ENCODE measurements at places on chromosomes 11 and 22.

GRCh38 chr22:31044262-31044861 lies 36.8 kb upstream of the SMTN start:
- no peak for DNase-seq

DNA sequence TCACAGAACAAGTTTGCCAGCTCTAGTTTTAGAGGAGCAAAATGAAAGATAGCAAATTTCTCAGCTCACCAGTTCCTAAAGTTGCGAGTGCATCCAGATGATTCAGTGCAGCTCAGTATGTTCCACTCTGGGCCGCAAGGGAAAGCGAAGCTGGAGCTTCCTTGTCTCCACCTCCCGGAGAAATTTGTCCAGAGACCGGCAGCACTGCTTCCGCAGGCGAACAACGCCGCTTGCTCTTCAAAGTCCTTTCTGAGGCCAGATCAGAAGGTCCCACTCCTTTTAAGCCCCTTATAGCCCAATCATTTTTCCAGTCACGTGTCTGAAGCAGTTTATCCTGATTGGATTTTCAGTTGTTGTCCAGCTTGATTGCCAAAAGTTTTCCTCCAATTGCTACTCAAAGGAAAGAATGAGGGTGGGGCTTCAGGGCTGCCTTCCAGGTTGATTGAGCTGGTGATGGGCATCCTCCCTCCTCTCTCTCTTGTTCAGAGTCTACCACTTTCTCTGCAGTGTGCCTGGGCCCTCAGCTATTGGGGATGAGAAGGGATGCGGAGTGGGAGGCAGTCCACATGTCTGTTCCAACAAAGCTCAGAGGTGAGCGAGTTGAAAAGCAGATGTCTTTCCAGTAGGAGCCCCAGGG lies at the start of gene ZNF280A:
TSS of gene ZNF280A (minus strand) at position 251 of the 637 bp plus-strand sequence. CDS start 4,640 bp downstream, outside the sequence.
- no peak for DNase-seq

DNA sequence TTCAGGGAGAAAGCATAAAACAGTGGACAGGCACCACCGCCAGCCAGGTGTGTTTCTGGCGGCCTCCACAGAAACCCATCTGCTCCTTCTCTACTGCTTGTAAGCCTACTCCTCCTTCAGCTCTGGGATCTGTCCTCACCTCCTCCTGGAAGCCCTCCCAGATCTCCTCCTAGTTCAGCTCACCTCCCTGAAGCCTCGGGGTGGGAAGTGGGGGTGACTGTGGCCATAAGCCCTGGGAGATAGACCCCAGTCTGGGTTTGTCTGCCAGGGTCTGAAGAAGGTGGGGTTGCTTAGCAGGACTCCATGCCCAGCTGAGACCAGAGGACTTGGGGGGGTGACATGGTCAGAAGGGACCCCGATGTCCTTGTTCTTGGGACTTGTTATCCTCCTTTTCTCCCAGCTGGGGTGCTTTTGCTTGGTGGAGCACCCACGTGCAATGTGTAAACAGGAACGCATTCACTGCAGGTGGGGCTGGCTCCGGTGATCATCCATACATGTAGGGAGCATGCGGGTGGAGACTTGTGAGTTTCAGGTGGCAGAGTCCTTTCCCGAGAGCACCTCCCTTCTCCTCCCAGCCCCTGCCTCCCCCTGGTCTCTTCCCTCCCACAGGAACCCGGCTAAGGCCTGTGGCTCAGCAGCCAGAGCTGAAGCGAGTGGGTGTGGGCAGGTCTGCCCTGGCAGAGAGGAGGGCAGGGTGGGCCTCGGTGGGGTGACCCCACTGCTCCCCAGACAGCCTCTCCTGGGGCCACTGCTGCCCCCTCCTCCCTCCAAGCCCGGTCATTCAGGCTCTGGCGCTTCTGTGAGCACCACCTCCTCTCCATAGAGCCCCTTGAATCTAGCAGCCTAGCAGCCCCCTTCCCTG lies 25.9 kb downstream of the MRGPRG start:
- DNase-seq = no peak

- DNase-seq = no peak
Observed at GRCh38 chr11:33187998-33188722, 26.9 kb upstream of the CSTF3 start.

- no peak for DNase-seq
Observed at GRCh38 chr11:78684377-78684776, 109.7 kb upstream of the NARS2 start.

DNA sequence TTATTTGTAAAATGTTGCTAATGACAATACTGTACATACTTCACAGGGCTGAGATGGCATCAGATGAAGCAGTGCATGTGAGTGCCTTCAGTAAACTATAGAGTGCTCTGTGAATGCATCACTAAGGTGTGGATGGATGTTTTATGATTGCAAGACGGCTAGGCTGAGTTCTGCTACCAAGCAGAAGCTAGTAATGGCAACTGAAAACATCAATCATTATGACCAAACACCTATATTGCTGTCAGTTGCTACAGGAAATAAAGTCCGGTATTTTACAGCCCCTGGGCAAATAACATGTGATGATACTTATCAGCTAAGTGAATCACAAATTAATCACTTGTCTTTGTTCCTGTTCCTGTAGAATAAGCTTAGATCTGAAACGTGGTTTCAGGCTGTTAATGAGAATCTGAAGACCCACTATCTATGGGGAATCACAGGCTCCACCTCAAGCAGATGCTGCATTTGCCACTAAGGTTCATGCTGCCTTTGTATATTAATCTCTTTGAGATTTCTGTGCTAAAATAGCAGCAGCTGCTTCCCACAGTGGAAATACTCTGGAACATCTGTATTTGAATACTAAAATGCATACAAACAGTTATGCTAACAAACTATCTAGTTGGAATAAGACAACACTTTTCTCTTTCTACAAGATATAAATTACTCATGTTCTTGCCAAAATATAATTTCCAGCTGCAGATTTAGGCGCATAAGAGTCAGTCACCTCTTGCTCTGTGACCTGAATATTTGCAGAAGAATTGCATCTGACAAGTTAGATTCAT lies 254.0 kb upstream of the PITPNB start:
- DNase-seq = peak; percentile 22

- no peak for DNase-seq
Observed at GRCh38 chr11:75944515-75944914, 129.5 kb downstream of the UVRAG start.

- DNase-seq = peak; percentile 16
Observed at GRCh38 chr22:49965091-49966040, 4.8 kb downstream of the PIM3 start.

- no peak for DNase-seq
Observed at GRCh38 chr11:75524665-75525432, 892 bp downstream of the GDPD5 start.

DNA sequence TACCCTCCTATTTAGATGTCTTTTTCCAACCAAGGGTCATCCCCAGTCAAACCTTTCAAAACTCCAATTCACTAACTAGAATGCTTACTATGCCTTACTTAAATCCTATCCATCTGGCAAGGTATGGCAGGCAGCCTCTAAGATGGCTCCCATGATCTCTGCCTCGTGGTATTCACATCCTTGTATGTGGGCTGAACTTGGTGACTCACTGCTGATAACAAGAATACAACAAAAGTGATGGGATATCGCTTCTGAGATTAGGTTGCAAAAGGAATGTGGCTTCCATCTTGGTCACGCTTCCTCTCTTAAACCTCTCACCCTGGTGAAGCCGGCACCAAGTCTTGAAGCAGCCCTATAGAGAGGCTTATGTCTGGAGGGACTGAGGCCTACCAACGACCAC lies 29.6 kb upstream of the UPB1 start:
- no peak for DNase-seq

DNA sequence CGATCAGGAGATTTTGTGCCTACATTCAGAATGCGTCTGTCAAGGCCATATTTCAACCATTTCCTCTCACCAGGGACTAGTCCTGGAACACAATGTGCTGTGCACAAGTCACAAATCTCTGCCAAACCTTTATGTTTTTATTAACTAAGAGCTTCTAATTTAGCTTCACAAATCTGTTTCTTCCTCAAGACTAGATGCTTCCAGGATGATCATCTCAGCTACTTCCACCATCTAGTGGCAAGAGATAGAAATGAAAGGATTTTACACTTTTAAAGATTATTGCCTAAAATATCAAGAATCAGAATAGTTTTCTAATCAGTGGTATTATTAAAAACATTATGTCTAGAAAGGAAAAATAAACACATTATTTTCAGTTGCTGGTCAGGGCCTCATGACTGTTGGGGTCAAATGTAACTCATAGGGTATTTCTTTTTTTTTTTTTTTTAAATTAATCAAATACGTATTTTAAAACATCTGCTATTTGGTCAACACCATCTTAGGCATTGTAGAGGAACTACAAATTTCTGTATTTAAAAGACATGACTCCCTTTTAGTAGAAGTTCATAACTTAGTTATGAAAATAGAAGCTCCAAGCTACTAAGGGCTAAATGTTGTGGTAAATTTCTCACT lies 1102.6 kb downstream of the DLG2 start:
- DNase-seq = no peak

DNA sequence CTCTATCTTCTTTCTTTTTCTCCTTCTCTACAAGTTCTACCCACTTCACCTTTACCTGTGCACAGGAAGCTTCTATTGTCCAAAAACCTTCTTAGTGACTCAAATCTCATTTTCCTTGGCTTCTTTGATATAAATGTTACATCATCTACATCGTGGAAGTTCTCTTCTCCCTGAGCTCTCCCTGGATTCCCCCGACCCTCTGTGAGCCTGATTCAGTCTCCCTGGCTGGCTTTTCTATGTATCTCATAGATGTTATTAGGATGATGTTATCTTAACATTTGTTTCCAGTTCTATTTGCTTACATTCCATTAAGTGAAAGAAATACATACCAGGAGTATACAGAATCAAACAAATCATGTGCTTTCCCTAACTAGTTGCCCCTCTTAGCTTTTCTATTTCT lies 235.8 kb upstream of the PITPNB start:
- no peak for DNase-seq

DNA sequence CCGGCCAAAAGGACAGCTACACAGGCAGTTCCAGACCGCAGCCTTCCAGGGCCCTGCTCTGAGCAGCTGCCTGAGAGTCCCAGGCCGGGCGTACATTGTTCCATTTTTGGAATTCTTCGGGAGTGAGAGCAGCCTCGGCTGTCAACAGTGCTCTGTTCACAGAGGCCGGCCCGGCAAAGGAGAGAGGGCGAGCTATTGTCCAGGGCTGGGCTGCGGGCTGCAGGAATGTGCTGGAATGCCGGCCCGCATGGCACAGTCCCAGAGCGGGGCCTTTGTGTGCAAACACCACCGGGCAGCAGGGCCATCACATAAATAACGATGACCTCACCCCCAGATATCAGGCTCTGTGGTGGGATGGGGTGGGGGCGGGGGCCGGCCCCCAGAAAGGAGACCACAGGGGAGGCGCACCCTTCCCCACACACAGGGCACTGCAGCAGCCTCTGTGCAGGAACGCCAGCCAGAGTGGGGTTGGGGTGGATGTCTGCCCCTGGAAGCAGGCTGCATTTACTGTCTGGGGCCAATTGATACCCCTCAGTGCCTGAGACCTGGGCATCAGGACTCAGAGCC lies 15.8 kb downstream of the LINC01488 start:
- DNase-seq = no peak

- no peak for DNase-seq
Observed at GRCh38 chr11:35540526-35540925, 15.1 kb upstream of the PAMR1 start.

DNA sequence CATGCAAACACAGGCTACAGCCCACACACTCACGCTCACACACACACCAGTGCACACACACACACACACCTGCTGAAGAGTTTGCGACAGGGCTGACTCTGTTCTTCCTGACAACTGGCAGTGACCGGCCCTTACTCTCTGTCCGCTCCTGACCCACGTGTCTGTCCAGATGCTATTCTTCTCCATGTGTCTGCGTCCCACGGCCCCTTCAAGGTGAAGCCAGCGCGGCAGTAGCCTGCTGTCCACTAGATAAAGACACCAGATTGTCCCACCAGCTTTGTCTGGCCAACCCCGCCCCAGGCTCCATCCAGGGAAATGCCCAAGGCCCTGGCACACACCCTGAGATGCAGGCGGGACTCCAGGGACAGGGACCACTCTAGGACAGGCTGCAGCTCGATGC lies 713.9 kb downstream of the BRD1 start:
- DNase-seq = no peak

All from BE2C (cell line).